Omental fat pad (tissue), 4 donors: ENCODE measurements at places on chromosomes 12 and 14. TPM values are rescaled to one million over a fixed set of nuclear protein-coding genes. Genes with fewer than 3 reads are reported as not detected.

Gene HELB
- 11.2 TPM for total RNA-seq

Gene TSPAN8
- 2.9 TPM for total RNA-seq

Gene HRK
- not detected for total RNA-seq

Gene KLRK1
- total RNA-seq: 6.5 TPM

Gene TAPBPL
- total RNA-seq: 17.1 TPM

Gene OR4E1
- not detected for total RNA-seq

Gene FAM222A
- not detected for total RNA-seq

Gene FBXO33
- 25.2 TPM for total RNA-seq

Gene GYS2
- total RNA-seq: 0.72 TPM

Gene PROX2
- total RNA-seq: not detected

Gene TMTC1
- total RNA-seq: 83.9 TPM

DNA sequence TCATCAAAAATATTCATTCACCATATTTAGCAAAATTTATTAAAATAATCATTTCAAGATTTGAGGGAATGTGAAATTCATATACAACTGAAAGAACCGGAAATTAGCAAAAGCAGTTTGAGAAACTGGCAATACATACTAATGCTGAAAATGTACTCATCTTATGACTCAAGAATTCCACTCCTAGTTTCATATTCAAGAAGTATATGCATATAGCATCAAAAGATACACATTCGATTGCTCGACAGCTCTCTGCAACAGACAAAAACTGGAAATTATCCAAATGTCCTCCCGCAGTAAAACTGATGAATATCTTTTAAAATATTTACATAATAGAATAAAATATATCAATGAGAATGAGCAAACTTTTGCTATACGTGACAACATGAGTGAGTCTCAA, 189.2 kb upstream of the MGAT4C start:
- no peak for DNase-seq

DNA sequence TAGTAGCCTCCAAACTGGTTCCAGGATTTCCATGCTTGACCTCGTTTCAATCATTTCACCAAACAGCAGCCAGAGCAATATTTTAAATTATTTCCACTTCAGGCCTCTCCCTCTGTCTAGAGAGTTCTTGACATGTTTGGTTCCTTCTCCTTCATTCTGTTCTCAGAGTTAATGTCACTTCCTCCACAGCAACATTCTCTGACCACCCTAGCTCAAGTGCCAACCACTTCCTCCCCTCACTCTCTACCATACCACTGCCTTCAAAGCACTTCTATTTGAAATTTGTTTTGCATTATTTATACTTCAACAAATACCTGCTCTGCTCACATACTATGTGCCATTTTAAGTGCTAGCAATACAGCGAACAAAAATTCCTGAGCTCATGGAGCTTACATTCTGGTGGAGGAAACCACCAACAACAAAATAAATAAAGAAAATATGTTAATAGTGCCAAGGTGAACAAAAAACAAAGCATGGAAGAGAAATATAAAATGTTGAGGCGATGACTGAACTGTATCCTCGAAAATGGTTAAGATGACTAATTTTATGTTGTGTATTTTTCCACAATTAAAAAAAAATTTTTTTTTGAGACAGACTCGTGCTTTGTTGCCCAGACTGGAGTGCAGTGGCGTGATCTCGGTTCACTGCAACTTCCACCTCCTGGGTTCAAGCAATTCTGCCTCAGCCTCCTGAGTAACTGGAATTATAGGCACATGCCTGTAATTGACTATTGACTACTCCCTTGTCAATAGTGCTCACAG, 17.3 kb downstream of the BAZ1A start:
- no peak for DNase-seq

GRCh38 chr14:34300882-34301734, 160.9 kb downstream of the SPTSSA start:
- DNase-seq: no peak

- no peak for DNase-seq
These were observed 3.0 kb upstream of the EP400 start for GRCh38 chr12:131946757-131947156.

DNA sequence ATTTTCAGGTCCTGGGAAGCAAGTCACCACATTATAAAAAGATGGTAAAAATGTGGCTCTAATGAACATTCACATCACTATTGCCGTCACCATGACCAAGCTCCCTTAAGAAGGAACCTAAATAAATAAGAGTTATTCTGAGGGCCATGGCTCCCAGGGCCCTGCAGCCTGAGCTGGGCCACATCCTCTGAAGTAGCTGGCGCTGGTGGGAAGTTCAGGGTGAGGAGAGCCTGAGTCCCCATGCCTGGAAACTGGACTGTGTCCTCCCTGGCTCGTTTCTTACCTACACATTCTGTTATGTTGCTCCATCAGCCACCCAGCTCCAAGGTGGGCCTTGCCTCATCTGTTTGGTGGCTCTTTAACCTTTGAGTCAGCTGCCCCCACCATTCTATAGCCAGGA, 42.5 kb downstream of the TSPAN11 start:
- DNase-seq: no peak

DNA sequence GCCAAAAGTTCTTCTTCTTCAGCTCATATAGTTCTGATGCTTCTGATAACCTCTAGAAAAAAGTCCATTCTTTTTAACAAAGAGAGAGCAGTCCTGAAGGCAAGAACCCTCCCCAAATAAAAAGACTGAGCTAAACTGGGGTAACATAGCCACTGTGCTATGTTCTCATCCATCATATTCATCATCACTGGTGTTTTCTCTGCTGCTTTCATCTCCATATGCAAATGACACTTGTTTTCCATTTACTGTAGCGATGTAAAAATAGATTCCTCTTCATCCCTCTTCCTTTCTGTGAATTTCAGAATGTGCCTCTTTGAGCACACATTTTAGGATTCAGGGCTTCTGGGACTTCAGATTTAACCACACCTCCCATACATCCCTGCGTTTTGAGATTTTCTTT, 44.9 kb downstream of the GSC start:
- no peak for DNase-seq

DNA sequence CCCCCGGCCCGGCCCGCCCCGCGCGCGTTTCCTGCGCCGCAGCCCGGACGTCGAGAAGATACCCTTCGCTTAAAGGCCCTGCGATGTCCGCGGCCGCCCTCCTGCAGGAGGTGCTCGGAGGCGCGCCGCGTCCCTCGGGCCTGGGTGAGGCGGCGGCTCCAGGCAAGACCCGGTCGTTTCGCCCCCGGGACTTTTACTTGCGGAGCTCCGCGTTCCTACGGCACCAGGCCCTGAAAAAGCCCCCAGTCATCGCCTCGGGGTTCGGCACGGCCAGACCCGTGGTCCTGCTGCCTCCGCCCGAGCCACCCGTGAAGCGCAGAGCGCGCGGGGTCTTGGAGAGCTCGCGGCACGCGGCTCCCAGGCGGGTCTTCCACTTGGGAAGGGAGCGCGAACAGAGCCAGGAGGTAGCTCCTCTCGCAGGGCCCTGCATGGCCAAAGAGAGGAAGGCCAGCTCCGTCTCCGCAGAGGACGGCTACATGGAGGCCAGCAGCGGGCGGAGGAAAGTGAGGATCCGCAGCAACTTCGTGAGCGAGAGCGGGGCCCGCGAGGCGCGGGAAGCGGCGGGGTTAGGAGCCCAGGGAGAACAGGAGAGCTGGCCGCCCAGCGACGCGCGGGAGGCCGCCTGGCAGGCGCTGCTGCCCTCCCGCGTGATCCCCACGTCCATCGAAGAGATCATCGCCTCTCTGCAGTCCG, 26.9 kb downstream of the TTC6 start:
- no peak for DNase-seq

- no peak for DNase-seq
These were observed 9.1 kb upstream of the RNF34 start for GRCh38 chr12:121390856-121391255.

DNA sequence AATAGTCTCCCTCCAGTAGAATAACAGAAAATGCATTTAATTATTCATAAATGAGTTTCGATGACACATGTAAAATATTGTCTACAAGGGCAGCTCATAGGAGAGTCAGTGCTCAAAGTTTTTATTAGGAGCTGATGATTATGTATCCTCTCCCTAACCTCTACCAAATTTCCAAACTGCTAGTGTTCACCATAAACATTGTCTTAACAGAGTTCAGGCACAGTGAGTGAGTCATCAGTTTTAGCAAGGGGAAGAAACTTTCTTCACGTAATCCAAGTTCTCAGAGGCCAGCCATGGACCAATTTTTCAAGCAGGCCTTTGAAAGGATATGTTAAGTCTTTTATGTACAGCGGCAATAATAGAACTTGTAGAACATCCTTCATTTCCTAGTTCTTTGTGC, 649.2 kb upstream of the MIS18BP1 start:
- DNase-seq: no peak

DNA sequence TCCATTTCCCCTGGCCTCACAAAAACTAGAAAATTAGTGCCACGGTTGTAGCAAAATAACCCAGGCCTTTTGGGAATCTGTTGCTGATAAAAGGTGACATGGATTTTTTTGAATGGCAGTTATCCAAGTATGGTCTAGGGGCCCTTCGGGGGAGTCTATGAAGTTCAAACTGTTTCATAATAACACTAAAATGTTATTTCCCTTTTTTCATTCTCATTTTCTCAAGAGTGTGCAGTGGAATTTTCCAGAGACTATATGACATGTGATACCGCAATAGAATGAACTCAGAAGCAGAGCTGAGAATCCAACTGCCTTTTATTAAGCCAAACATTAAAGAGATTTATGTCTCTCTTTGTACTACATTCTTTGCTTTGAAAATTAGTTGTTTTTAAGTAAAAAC, 26.9 kb downstream of the GSTZ1 start:
- DNase-seq: no peak

DNA sequence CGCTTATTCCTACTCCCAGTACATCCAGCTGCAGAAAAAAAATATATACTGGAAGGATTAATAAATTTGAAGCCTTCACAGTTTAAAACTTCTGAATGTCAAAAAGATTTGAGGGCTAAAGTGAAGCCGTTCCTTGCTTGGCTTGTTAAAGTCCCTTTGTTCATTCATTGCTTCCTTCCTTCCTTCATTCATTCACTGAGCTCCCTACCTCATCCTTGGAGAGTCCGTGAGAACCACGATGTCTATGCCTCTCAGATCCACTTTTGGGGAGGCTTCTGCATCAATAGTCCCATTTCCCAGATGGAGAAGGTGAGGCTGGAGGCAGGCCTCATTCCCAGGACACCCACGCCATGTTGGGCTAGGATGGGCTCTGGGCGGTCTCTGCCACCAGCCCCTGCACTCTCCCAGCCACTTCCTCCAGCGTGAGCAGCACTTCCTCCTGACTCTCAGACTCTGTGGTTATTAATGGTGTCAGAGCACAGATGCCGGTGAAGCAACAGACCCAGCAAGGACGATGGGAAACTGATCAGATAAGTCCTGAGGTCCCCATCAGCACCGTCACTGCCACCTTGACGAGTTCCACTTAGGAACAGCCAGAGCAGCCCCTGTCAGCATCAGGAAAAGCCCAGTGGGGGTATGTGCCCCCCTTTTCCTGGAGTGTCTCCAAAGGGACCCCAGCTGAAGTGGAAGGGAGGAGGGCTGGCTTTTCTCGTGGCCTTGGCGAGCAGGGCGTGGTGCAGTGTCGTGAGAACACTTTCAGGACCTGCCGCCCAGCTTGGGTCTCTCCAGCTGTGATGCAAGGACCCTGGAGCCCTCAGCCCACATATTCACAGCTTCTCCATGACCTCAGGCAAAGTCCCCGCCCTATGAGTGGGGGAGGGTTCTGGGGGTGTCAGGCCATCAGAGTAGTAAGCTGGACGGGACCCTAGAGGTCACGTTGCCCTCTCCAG, 21.2 kb downstream of the ASB2 start:
- no peak for DNase-seq

GRCh38 chr14:65943150-65943549, 530.6 kb downstream of the FUT8 start:
- no peak for DNase-seq

- DNase-seq: no peak
These were observed 134.4 kb upstream of the FGD4 start for GRCh38 chr12:32264961-32265360.

- DNase-seq: no peak
These were observed 98.7 kb downstream of the PHETA1 start for GRCh38 chr12:111270239-111270638.

DNA sequence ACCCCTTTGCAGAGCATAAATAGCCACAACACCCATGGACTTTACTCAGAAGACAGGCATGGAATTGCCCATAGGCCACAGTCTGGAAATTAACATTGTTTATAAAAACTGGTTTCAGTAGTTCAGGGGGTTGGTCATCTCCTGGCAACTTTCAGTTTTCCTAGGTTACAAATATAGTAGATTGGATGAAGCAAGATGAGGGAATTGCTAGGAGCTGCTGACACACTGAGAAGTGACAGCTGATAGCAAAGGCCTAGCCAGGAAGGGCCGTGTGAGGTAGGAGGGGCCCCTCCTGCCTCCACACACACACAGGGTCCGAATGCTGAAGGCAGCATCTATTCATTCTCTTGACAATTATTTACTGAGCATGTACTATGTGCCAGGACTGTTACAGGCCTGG, 8.3 kb downstream of the GALNT16 start:
- no peak for DNase-seq

- DNase-seq: no peak
These were observed 4.1 kb upstream of the RERG start for GRCh38 chr12:15225136-15225862.

- DNase-seq: no peak
These were observed 24.3 kb upstream of the SMUG1 start for GRCh38 chr12:54213079-54213478.

GRCh38 chr12:55738123-55739024, 4.5 kb upstream of the GDF11 start:
- DNase-seq: no peak

DNA sequence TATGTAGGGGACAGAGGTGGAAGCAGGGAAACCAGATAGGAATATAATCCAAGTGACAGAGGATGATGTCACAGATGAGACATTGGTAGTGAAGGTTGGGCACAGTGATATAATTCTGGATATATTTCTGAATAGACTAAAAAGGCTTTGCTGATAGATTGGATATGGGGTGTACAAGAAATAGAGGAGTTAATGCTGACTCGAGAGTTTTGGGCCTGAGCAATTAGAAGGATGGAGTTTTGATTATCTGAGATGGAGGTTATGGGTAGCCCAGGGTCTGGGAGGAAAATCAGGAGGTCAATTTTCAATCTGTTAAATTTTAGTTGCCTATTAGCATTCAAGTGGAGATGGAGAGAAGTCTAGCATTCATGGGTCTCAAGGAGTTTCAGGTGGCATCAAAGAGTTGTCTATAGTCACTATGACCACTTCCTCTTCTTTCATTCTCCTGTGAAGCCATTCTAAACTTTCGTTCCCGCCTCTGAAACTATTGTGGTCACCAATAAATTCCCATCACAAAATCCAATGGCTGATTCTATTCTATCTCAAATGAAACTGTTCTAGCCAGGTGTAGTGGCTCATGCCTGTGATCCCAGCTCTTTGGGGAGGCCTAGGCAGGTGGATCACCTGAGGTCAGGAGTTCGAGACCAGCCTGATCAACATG, 10.6 kb upstream of the ANO6 start:
- no peak for DNase-seq

- DNase-seq: no peak
These were observed 20.3 kb downstream of the FIGNL2 start for GRCh38 chr12:51827925-51828818.

DNA sequence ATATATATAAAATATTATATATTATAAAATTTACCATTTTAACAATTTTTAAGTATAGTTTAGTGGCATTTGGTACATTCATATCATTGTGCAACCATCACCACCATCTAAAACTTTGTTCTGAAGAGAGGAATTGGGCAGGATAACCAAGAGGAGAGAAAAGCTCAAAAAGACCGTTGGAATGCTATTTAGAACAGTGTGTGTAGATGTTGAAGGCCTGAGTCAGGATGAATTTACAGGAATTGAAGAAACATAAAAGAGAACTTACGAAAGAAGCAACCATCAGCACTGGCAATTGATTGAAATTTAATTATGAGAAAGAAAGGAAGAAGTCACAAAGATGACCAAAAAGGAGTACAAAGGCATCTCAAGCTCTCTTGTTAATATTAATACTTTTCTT, 196.9 kb upstream of the PWP1 start:
- DNase-seq: no peak
